ENCODE measurements at places on chromosomes 16 and 17.
A peak's percentile ranks its signal among the peaks of the same experiment; 100 is the strongest.

DNA sequence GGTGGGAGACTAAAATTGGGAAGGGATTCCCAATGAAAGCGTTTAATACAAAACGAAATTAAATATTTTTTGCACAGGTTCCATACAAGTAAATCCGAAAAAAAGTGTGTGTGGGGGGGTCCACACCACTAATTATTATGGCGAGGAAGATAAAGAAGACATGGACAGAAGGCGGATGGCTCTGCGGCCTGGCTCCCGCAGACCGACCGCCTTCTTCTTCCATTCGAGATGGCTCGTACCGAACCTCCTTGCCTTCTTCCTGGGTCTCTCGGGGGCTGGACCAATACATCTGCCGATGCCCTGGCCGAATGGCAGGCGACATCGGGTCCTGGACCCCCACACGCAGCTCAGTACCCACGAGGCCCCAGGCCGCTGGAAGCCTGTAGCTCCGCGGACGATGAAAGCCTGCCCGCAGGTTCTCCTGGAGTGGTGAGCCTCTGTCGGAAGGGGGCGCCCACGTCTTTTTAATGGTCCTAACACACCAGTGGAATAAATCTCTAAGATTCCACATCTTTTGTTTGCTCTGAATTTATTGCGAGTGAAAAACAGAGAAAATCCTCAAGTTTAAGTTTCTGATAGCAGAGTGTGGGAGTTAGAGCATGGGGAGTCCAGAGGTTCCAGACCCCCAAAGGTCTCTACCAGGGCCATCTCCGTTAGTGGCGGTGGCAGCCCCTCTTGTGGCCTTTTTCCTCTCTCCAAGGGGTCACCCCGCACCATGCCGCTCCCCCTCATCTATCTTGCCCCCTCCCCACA, 1.4 kb downstream of the PRAC2 start:
- DNase-seq: peak; percentile 8

GRCh38 chr16:648781-649589, at the start of gene WDR90:
Gene WDR90 (plus strand): TSS chr16:649365. CDS start chr16:649417, 52 bp downstream.
- DNase-seq: peak; percentile 83

GRCh38 chr17:76248013-76248782, 7.9 kb upstream of the RNF157 start:
- no peak for DNase-seq

DNA sequence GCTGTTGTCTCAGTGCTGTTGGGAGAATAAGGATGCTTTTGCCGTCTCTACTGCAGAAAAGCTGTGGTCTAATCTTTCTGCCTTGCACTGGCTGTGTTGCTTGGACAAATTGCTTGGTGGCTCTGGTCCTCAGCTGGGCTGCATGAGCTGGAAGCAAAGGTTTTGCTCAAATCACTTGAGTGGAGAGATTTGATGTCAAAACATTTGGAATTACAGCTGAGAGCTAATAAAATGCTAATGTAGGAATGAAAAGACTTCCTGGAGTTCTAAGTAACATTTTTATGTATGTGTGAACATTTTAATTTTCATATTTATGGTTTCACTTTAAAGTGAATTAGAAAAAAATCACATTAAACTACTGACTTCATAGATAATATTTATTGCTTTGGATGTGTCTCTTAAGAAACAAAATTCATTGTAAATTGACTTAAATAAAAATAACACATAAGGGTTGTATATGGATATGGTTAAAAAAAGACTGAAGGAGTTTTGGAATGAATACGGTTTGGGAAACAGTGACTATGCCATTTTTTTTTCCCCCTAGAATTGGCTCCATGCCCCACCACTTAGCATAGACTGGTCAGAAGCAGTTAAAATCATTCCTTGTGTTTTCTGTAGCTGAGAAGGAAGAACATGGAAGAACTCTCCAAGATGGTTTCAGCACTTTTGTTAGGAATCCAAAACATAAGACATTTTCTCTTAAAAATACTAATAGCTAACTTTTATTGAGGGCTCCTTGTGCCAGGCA, 39.2 kb upstream of the FAM20A start:
- no peak for DNase-seq

DNA sequence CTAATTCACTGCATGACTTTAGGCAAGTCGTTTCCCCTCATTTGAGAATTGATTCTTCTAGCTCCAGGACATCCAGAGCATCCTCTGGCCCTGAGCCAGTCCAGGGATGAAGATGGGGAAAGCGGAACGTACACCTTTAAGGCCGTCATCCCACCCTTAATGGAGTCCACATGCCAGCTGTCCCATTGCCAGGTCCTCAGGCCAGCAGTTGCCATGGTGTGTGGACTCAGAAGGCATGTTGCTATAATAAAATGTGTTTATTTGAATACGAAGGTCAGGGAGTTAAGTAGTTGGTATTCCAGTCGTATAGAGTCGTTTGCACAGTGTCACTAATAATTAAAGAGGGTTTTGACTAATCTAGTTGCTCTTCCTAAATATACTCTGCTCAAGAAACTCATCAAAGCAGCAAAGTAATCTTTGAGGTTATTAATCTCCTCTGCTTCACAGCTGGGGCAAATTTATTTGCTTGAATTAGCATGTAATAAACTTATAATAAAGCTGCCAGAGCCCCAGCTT, 30.4 kb downstream of the CCDC182 start:
- no peak for DNase-seq

GRCh38 chr17:21089145-21089544, 37.6 kb upstream of the DHRS7B start:
- DNase-seq: no peak

DNA sequence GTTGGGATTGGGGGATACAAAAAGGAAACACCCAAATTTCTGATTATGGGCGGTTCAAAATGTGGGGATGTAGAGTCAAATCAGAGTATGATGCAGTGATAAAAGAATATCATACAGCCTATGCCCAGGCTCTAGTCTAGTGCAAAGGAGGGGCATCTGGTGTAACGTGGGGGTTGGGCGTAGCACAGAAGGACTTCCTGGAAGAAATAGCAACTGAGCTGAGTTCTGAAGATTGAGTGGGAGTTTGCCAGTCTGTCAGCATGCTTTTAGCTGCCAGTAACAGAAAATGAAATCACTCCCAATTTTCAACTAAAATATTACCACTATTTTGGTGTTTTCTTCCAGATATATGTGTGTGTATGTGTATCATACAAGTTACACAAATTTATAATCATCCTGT, 196.9 kb downstream of the SPECC1 start:
- DNase-seq: no peak

DNA sequence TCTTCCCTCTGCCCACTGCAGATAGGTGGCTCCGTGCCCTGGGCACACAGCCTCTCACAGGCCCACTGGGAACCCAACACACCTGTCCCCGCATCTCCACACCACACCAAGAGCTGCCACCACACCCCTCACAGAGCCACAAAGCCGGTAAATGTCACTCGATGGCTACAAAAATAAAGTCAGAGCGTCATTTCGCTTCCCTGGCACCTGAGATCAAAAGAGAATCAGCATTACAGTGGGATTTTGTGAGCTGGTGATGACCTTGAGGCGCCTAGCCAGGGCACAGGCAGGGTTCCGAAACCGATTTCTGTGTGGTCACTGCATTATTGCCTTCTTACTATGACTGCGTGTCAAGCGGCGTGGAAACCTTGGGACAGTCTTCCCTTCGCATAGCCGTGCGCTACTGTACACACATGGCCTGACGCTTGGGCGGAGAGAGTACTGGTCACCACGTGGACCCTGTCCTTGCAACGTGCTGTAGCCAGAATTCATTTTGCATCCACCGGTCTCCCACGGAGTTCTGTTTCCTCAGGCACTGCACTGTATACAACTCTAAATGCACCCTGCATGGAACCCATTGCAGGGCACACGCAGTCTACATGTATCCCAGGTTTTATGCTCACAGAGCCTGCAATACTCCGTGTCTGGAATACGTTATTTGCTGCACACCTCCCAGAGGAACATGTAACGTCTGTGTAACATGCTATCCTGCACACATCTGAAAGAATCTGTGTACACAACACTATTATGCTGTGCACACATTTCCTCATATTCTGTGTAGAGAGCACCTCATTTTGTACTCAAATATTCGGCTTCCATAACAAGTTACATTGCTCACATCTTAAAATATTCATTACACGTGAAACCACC, 5.8 kb upstream of the FOXF1 start:
- DNase-seq: no peak

DNA sequence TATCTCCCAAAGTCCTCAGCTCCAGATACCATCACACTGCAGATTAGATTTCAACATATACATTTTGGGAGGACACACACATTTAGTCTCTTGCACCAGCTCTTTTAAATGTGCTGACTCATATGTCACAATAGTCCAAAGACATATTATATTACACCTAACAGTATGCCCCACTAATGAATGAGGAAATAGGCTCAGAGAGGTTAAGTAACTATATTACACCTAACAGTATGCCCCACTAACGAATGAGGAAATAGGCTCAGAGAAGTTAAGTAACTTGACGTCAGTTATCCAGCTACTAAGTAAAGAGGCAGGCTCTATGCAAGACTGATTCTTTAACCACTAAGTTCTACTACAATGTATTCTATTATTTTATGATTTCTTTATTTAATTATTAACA, 9.7 kb downstream of the IRX6 start:
- DNase-seq: no peak

GRCh38 chr17:32586666-32587065, 99.9 kb downstream of the CDK5R1 start:
- DNase-seq: no peak

- DNase-seq: no peak
Measured at GRCh38 chr17:15180121-15180561, 85.0 kb downstream of the PMP22 start.

GRCh38 chr17:63246344-63246743, 199.8 kb downstream of the CYB561 start:
- DNase-seq: no peak

- no peak for DNase-seq
Measured at GRCh38 chr16:58197314-58198012, 443 bp downstream of the CSNK2A2 start.

- no peak for DNase-seq
Measured at GRCh38 chr17:8753976-8754440, 4.3 kb downstream of the SPDYE4 start.

- DNase-seq: no peak
Measured at GRCh38 chr17:27241346-27241946, 52.5 kb upstream of the WSB1 start.

GRCh38 chr16:22743401-22743800, 70.6 kb upstream of the HS3ST2 start:
- no peak for DNase-seq

- no peak for DNase-seq
Measured at GRCh38 chr17:4946312-4946976, 1.9 kb downstream of the PFN1 start.

- no peak for DNase-seq
Measured at GRCh38 chr17:49434821-49435670, 20.4 kb upstream of the PHB1 start.

DNA sequence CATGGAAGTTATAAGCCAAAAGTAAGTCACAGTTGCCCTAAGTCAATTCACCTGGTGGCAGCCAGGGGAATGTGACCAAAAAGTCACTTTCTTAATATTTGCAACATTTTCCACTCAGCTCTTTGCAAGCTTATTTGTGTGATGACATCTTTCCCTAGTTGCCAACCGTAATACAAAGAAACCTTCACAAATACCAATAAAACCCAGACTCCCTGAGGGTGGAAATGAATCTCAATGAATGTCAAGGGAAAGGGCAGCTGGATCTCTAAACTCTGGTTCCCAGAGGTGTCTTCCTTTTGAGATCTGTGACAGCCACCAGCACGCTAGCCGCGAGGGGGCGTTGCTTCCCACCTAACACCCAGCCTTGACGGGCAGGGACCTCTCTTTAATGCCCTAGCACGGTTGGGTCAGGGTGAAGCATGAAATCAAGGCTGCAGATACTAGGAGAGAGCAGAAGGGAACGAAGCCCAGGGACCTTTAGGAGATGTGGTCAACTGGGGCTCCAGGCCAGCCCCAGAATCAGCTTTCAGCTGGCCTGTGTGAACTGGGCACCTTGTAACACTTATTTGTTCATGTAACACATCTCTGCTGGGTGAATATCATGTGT, 82.2 kb downstream of the CMC2 start:
- DNase-seq: peak; percentile 6

GRCh38 chr17:56897646-56898424, 16.0 kb downstream of the TRIM25 start:
- DNase-seq: no peak

DNA sequence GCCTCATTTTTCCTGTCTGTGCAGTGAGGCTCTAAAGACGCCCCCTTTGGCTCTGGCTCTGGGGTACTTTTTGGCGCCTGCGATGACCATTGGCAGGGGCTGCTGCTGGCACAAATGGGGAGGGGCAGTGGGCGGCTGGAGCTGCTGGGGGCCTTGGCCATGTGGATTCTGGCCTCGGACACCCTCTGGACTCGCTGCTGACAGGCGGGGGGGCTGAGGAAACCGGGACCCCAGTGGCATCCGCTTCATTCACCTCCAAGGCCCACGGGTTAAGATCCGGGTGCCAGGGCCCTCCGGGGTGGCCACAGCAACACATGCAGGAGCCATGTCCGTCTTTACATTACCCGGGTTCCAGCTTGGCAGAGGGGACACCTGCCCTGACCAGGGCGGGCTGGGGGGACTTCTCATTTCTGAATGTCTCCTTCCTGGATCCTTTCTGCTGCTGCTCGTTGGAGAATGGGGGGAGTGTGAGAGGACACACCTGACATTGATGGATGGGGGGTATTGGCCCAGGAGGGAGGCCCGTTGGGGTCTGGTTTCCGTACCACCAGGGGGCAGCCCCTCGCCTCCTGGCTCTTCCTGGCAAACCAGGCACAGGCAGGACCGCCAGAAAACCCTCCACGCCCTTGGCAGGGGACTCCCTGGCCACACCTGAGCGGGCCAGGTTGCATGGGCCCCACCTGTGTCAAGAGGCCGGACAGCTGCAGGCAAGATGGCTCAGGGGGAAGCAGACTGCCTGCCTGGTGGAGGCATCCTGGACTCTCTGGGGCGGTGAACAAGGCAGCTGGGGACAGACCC, 21.8 kb downstream of the GSE1 start:
- DNase-seq: no peak

DNA sequence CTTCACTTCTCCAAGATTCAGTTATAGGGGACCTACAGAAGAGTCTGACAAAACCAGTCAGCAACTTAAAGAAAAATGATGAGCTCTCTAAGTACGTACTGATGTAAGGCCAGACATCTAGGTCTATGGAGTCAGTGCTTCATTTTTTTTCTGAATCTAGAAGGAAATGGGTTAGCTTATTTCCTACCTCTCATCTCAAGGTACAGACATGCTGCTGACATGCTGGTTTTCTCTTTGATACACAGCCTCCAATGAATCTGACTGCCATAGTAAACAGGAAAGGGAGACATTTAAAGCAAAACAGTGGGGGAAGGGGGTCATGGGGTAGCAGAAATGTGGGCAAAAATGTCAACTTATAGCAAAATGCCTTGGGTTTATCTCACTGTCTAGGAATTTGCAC, 16.4 kb downstream of the CDR2 start:
- DNase-seq: no peak

GRCh38 chr17:50923611-50924010, 57.5 kb upstream of the TOB1 start:
- DNase-seq: no peak

All from caudate nucleus (tissue), 63 donors.